ENCODE measurements at places on chromosomes 4 and X. TPM values are rescaled to one million over a fixed set of nuclear protein-coding genes. Genes with fewer than 3 reads are reported as not detected.
A peak's percentile ranks its signal among the peaks of the same experiment; 100 is the strongest.

The CRLF2 gene
- total RNA-seq, result 0.14 TPM

DNA sequence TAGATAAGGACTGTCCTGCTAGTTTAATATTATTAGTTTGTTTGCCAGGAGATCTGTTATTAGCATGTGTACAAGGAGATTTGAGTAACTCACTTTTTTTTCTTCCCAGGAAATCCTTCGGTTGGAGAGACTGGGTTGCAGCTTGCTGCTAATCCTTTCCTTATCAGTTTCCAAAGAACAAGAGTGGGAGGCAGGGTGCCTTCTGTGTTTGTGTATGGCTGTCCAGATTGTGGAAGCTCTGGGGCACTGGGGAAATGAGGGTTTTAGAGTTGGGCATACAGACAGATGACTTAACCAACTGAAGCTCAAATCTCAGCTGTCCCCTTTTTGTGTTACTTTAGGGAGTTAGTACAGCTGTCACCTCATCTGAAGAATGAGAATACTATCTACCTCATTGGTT is 12.6 kb upstream of the SUPT20HL1 start:
- no peaks in the 10 kb centered on the region for H3K27me3 ChIP-seq
- H3K4me3 ChIP-seq, result no peak overlapping the region
- no peak for DNase-seq

The MAGEA2B gene
- not detected for total RNA-seq

The CTSO gene
- 3.1 TPM for total RNA-seq

- H3K27me3 ChIP-seq, result no peaks in the 10 kb centered on the region
- no peaks in the 10 kb centered on the region for H3K36me3 ChIP-seq
- DNase-seq, result peak; percentile 86
- H3K27ac ChIP-seq, result no peak overlapping the region
- H3K4me3 ChIP-seq, result no peak overlapping the region
Observed at GRCh38 chr4:37802068-37802666, 24.3 kb upstream of the PGM2 start.

The RGN gene
- total RNA-seq, result 4.8 TPM

The WWC2 gene
- total RNA-seq, result 87.2 TPM

The NWD2 gene
- not detected for total RNA-seq

The TAF7L gene
- total RNA-seq, result 0.22 TPM

DNA sequence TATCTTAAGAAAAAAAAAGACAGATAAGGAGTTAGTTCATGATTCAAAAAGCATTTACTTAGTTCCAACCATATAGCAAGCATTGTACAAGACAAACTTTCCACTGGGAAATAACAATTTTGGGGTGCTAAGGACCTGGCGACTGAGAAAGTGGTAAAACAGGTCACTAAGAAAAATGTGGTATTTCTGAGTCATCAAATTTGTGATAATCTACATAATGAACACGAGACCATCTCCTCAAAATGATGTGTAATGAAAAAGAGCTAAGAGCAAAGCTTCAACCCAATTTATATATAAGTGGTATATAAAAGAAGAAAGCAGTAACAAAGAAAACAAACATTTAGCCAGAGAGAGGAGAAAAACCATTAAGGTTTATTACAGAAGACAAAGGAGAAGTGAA is 72.3 kb downstream of the FBXW7 start:
- no peaks in the 10 kb centered on the region for H3K36me3 ChIP-seq
- H3K27ac ChIP-seq, result no peak overlapping the region
- DNase-seq, result no peak
- no peaks in the 10 kb centered on the region for H3K27me3 ChIP-seq
- H3K4me1 ChIP-seq, result no peaks in the 10 kb centered on the region
- H3K4me3 ChIP-seq, result no peak overlapping the region

All from endodermal cell (in vitro differentiated cells).